ENCODE measurements at places on chromosomes 1 and 21. TPM values are rescaled to one million over a fixed set of nuclear protein-coding genes. Genes with fewer than 3 reads are reported as not detected.

SLC1A7 gene
- not detected for total RNA-seq

- DNase-seq, result no peak
These were observed 41.1 kb downstream of the C1orf198 start for GRCh38 chr1:230827081-230827681.

RGSL1 gene
- total RNA-seq, result not detected

DNA sequence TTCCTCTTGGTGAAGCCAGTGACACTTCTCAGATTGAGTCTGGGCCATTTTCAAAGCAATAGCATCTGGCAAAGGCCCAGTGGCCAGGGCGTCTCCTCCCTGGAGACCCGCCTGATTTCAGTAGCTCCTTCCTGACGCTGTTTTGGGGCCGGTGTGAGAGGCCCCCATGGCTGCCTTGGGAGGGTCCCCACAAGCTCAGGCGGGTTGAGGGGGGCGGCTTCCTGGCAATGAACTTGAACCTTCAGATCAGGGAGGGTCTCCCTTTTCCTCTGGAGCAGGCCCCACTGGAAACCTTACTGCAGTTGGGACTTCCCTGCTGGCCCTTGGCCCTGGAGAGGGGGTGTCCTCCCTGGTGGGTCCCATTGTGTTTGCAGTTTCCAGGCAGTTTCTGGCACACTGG lies 121.2 kb downstream of the CRYAA start:
- DNase-seq, result no peak

GRCh38 chr1:165869343-165869742 lies 41.9 kb downstream of the UCK2 start:
- no peak for DNase-seq

GRCh38 chr21:29664615-29665014 lies 275.2 kb downstream of the GRIK1 start:
- no peak for DNase-seq

DNA sequence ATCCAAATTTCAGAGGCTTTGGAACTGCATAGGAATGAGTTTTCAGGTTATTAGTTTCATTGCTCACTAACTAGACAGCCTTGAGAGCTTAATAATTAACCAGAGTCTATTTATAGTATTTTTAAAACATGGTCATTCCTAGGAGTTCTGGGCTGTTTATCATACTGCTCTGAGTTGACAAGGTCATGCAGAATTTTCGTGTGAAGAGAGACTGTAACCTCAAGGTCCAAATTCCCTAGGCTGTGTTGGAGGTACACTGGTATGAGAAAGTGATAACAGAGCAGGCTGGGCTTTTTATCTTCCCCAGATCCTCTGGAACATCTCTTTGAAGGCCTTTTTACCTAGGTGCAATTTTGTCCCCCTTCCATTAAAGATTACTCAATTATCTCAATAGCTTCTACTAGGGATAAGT lies 736.3 kb downstream of the LTN1 start:
- no peak for DNase-seq

DNA sequence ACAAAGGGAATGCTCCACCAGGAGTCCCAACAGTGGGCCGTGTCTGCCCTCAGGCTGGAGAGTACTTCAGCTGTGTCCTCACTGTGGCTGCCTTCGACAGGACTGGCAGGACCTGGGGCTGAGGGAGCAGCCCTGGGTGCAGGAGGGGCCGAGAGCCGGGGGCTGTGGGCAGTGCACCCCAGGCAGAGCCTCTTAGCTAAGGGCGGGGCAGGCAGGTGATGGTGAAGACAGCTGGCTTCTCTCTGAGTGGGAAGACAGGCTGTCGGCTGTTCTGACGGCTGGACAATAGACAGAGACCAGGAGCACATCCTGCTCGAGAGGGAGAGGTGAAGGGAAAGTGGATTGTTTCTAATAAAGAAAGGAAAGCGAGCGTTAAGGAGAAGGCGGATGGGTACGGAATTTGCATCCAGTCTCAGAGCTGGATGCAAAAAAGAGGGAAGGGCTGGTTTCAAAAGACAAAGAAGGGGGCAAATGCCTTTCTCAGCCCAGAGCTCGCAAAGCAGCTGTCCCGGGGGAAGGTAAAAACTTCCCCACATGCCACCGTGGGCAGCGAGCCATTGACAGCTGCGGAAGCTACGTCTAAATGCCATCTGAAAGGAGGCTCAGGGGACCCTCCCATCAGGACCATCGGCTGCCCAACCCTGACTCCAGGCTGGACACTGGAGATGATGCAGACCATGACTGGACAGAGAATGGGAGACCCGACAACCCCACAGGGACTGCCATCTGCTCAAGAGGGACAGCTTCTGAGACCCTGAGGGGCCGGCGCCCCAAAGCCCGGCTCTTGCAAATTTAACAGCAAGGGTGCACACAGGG lies 92.0 kb downstream of the STUM start:
- DNase-seq, result no peak

- no peak for DNase-seq
These were observed 1.4 kb downstream of the PEAR1 start for GRCh38 chr1:156894711-156895454.

DNA sequence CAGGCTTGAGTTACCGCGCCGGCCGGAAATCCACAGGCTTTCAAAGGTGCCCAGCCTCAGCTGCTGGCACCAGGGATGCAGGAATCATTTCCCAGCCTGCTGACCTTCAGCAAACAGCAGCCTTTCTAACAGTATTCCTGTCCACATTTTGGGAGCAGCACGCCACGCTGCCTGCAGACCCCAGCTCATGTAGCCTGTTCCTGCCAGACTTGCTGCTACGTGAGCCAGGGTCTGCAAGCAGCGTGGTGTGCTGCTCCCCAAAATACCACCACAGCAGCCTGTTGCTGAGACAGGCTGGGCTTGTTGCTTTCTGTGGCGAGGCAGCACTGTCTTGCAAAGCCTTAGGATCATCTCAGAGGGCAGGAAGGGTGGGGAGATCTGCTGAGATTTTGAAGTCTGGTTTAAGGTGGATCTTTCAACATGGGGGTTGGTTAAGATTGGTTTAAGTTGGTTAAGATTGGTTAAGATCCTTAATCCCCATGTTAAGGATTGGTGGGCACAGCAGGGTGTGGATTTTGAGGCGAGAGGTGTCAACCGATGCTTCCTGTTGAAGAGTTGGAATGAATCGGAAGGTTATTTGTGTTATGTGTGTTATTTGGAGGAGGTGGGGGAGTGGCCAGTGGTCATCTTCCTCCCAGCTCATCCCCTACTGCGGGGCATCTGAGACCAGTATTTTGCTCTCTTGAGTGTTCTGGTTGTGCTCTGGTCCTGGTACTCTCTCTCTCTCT lies 12.9 kb downstream of the FAAH start:
- DNase-seq, result no peak

DNA sequence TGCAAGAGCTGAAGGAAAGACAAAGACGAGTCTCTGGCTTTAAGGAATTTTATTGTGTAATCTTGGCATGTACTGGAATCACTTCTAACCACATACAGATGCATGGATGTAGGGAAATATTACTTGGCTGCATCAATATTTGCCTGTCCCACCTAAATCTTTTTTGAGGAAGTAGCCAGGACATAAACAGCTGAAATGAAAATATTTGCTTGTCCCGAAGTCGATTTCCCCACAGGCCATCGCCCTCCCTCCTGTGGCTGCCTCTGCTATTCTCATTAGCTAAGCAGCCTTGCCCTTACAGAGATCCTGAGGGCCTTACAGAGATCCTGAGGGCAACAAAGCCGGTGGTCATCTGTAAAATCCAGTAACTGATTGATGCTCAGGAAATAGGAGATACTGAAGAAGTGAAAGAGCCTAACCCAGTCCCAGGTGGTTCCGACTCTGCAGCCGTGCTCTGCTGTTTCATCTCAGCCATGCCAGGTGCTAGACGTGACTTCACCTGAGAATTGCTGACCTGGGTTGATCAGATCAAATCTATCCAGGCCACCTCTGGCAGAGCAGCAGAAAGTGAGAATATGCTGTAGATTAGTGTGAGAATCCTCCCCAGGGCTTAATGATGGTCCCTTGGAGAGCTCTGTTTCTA lies 25.5 kb downstream of the MAN1C1 start:
- DNase-seq, result no peak

DNA sequence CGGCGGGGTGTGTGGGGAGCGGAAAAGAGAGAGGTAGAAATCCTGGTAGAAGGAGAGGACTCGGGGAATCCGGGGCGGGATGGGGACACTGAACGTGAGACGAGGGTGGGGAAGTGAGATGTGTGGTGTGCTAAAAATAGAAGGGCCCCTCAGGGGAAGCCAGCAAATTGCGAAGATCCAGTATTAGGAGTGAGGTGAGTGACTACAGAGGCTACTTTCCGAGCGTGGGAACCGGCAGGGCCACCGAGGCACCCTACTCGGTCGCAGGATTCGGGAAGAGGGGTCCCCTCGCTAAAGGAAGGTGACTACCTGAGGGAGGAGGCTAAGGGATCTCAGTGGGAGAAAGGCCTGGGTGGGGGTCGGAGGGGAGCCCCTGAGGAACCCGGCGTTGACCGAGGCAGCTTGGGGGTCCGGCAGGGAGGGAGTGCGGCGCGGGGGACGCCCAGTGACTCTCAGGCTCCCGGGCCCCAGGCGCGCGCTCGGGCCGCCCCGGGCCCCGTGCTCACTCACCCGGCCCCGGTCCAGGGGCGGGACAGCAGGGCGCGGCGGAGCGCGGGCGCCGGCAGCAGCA lies 318 bp downstream of the ALDH4A1 start:
- no peak for DNase-seq

- DNase-seq, result peak; percentile 38
These were observed 4.6 kb upstream of the VSIG8 start for GRCh38 chr1:159866905-159867663.

- no peak for DNase-seq
These were observed 24.7 kb upstream of the SLC44A3 start for GRCh38 chr1:94795434-94795833.

GRCh38 chr1:15224259-15224869 lies 22.7 kb upstream of the FHAD1 start:
- peak; percentile 59 for DNase-seq

OR2M3 gene
- not detected for total RNA-seq

GRCh38 chr1:3688356-3689137 lies 36.2 kb downstream of the TP73 start:
- DNase-seq, result peak; percentile 54

- no peak for DNase-seq
These were observed 23.6 kb downstream of the ACTA1 start for GRCh38 chr1:229410370-229410691.

ADORA1 gene
- 6.2 TPM for total RNA-seq

- DNase-seq, result no peak
These were observed 12.2 kb upstream of the RAB4A start for GRCh38 chr1:229258757-229259060.

VWA1 gene
- 0.23 TPM for total RNA-seq

CLCA4 gene
- total RNA-seq, result not detected

GRCh38 chr1:159441360-159441759 lies 1.8 kb downstream of the OR10J1 start:
- no peak for DNase-seq

TBX19 gene
- total RNA-seq, result not detected

GBP6 gene
- not detected for total RNA-seq

- DNase-seq, result no peak
These were observed 151.8 kb upstream of the RAB4A start for GRCh38 chr1:229119161-229119560.

HCN3 gene
- 0.84 TPM for total RNA-seq

- peak; percentile 77 for DNase-seq
These were observed 77.0 kb upstream of the C1orf105 start for GRCh38 chr1:172343240-172344160.

- peak; percentile 47 for DNase-seq
These were observed 5.9 kb upstream of the MYOM3 start for GRCh38 chr1:24117722-24118409.

- DNase-seq, result peak; percentile 41
These were observed 66.4 kb downstream of the RGS13 start for GRCh38 chr1:192702212-192702902.

GRCh38 chr21:24781146-24781545 lies 826.1 kb downstream of the MRPL39 start:
- no peak for DNase-seq

GRCh38 chr1:208767816-208768215 lies 523.6 kb upstream of the PLXNA2 start:
- DNase-seq, result no peak

SIPA1L2 gene
- total RNA-seq, result 1.8 TPM

DNA sequence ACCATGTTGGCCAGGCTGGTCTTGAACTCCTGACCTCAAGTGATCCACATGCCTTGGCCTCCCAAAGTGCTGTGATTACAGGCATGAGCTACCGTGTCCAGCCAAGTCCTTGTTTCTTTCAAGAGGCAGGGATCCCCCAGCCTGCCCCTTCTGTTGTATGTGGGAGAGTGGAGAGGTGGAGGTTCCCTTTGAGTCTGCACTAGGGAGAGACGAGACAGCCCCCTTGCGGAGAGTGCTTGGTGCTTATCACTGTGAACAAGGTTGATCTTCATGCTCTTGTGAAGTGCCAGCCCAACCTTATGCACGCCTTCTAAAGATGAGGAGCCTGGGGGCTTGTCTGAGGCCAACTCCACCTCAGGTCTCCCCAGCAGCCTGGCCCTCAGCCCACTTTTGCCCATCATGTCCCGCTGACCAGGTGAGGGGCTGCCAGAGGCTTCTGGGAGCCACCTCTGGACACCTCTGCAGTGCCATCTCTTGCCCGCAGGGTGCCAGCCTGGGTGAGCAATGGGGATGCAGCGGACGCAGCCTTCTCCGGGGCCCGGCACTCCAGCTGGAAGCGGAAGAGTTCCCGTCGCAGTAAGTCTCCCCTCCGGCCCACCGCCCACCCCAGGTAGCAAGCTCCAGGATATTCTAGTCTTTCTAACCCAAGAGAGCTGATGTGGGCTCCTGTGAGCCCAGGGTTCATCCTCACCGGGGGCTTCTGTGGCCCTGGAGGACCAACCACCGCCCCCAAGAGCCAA lies 62.3 kb downstream of the ARHGEF10L start:
- peak; percentile 13 for DNase-seq

CCDC18 gene
- total RNA-seq, result 12.0 TPM

DNA sequence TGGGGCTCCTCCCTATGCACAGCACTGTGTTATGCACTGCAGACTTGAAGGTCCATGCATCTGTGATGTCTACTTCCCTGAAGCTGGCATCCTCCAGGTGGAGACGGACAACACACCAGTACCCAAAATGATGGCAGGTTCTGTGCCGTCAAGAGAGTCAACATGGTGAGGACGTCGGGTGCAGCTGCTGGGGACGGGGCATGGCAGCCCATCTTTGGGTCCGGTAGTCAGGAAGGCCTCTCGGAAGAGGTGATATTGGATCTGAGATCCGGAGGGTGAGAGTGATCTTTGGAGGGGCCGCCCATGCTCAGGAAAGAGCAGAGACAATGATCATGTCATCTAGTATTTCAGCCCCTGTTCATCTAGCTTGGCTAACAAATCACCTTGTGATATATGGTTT lies 104.1 kb downstream of the RIPK4 start:
- DNase-seq, result no peak

CD1B gene
- not detected for total RNA-seq

GRIK3 gene
- not detected for total RNA-seq

YRDC gene
- 65.5 TPM for total RNA-seq

DNA sequence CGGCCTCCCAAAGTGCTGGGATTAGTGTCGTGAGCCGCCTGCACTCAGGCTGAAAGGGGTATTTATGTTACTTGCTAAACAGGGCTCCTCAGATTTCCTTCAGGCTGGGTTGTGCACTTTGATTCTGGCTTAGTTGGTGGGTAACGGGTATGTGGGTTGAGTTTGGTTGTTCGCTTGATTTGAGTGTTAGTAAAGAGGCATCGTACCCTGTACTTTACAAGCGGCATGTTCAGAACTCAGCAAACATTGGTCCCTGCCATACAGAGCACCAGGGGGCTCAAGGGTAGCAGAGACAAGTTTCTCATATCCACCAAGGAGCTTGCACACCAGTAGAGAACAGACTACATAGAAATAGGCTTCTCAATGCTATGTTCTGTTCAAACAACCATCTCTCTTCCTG lies 147.8 kb downstream of the PGBD5 start:
- no peak for DNase-seq

DNASE2B gene
- not detected for total RNA-seq

- peak; percentile 70 for DNase-seq
These were observed 24.4 kb upstream of the AHCYL1 start for GRCh38 chr1:109959974-109960744.

KCND3 gene
- not detected for total RNA-seq

Measured in HT1080 (cell line).